ENCODE measurements at places on chromosomes 12 and 14.

GRCh38 chr12:89084751-89085150, 267.6 kb downstream of the DUSP6 start:
- DNase-seq = no peak

DNA sequence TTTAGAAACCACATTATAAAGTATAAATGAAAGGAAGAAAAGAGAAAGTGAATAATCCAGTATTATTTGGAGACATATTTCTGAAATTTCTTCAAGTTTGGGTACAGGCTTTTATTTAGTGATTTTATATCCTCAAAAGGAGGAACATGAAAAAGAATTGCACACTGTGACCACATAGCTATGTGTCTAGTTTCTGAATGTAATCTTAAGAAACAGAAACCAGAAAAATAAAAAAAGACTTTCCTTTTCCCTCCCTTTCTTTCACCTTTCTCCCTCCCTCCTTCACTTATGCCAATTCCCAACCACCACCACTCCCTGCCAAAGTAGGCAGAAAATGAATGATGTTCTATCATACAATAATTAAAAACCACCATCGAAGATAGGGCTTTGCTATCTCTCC, 189.6 kb downstream of the PRKD1 start:
- no peak for DNase-seq

DNA sequence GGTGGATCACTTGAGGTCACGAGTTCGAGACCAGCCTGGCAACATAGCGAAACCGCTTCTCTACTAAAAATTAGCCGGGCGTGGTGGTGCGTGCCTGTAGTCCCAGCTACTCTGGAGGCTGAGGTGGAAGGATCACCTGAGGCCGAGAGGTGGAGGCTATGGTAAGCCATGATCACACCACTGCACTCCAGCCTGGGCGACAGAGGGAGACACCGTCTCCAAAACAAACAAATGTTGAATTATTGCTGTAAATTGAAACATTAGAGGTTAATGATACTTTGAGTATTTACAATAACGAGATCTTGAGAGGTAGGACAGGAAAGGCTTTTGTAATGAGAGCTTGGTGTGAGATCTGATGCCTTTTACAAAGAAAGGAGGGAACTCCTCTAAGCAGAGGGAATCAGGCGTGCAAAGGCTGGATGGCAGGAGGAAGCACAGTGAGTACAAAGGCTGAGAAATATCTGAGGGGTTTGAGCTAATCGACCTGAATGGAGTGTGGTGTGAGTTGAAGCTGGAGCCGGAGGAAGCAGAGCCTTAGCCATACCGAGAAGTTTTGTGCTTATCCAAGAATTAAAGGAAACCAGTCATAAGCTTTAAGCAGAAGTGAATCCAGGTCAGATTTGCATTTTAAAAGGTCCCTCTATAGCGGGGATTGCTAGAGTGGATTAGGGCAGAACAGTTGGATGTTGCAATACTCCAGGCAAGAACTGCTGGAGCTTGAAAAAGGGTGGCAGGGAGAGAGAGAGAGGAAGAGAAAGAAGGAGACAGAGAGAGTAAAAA, 1.1 kb downstream of the RHNO1 start:
- DNase-seq = no peak

GRCh38 chr12:115962216-115962615, 315.3 kb downstream of the MED13L start:
- no peak for DNase-seq

DNA sequence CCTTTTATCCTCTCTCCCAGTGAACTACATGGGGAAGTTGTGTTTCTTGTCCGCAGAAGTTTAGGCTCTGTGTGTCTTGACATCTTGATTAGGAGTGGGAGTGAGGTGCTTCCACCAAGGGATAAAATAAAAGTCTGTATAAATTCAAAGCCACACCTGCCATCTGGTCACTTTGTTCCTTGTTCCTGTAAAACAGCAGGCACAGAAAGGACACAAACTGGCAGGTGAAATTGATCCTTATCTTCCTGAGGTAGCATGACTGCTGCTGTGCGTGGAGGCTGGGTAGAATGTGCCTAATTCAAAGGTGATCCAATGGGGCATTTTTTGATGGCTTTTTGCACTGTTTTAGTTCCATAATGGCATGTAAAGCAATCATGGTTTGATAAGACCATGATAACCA, 104.3 kb upstream of the KITLG start:
- no peak for DNase-seq

GRCh38 chr12:89525305-89525823, 483 bp downstream of the POC1B start:
- DNase-seq = peak; percentile 68

DNA sequence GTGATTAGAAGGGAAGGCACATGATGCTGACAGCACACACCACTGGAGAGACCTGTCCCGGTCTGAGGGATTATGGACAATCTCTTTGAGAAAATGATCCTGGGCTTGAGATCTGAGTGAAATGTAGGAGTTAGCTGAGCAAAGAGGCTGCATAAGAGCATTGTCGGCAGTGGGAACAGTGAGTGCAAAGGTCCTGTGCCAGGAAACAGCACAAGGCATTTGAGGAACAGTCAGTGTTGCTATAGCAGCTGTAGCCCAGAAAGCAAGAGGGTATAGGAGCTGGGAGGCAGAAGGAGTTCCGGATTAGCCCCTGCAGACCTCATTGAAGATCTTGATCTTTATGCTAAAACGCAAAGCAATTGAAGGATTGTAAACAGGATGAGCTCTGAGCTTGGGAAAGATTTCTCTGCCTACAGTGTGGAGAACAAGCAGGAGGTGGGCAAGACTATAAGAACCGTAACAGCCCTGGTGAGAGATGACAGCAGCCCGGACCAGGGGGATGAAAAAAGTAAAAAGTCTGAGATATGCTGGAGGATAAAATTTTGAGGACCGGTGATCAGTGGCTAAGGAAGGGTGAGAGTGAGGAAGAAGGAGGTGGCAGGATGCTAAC, 28.5 kb downstream of the CFL2 start:
- no peak for DNase-seq

- no peak for DNase-seq
Observed at GRCh38 chr14:68576031-68576430, 216.8 kb downstream of the ZFP36L1 start.

GRCh38 chr12:75317784-75318183, 12.3 kb downstream of the CAPS2 start:
- DNase-seq = no peak

- no peak for DNase-seq
Observed at GRCh38 chr12:121892673-121893561, 4.3 kb downstream of the PSMD9 start.

DNA sequence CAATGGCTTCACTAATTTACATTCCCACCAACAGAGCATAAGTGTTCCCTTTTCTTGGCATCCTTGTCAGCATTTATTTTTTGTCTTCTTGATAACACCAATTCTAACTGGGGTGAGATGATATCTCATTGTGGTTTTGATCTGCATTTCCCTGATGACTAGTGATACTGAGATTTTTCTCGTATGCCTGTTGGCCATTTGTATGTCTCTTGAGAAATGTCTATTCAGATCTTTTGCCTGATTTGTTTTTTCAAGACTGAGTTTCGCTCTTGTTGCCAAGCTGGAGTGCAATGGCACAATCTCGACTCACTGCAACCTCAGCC, 4.7 kb upstream of the PLD4 start:
- no peak for DNase-seq

GRCh38 chr12:55017416-55017925, 2.3 kb upstream of the NEUROD4 start:
- DNase-seq = no peak

- no peak for DNase-seq
Observed at GRCh38 chr12:88437226-88437625, 143.0 kb downstream of the KITLG start.

DNA sequence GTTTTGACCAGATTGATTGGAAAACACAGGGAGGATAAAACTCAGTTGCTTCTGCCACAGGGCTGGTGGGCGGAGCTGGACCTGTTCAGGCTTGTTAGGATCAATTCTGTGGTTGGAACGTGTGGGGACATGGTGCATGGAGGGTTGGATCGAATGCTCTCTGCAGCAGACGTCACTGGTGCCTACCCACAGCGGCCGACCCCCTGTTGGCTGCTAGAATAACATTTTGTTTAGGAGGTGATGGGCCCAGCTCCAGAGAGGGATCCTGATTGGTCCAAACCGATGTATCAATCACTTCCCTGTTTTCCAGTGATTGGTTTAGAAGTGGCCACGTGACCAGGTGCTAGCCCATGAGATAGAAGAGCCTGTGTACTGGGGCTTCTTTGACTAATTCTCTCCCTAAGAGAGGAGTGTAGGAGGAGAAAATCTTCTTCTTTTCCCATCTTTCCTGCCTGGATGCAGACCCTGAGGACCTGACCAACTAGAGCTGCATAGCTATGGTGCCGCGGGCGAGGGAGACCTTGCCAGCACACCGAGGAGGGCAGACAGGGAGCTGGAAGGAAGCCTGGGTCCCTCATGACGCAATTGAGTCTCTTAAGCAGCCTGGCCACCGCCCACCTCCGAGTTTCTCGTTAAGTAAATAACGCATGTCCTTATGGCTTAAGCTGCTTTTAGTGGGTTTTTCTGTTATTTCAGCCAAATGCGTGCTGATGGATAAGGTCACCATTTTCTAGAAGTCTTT, 163.5 kb downstream of the AACS start:
- DNase-seq = no peak

DNA sequence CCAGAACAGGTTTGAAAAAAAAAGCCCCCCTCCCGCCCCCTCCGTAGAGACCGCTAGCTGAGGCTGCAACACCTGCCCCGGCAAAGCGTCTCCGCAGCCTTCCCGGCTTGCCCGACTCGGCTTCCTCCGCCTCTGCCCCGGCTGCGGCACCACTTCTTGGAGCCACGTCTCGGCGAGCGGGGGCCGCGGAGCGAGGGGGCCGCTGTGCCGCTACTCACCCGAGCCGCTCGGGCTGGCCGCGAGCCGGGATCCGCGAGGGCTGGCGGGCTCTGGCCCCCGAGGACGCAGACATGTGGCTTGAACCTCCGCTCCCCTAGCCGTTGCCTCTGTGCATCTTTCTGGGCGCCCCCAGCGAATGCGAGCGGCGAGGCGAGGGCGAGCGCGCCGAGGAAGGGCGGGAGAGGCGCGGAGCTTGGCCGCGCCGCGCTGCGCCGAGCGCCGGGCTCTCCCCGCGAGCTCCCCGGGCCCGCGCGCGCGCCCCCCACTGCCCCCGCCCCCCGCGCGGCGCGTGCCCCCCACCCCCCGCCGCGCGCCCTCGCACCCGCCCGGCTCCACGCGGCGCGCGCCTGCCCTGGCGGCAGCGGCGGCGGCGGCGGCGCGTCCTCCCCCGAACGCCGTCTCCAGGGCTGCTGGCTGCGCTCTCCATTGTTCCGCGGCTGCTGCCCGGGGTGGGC, 249.5 kb downstream of the APAF1 start:
- DNase-seq = peak; percentile 10

DNA sequence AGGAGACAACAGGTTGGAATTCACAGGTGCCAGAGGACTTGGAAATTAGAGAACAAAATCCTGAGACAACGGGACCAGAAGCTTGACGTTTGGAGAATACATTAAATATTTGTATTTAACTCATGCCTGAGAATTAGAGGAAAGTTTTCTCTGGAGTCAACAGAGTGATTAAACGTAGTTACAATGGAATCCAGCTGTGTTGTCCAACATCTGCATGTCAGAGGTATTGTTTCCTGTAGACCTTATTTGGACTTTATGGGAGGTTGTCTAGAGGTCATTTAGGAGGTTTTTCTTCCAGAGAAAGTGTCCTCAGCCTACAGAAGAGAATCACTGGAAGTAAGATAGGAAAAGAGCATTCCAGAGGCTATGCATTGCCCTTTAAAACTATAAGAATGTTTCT, 45.1 kb upstream of the RERGL start:
- no peak for DNase-seq

DNA sequence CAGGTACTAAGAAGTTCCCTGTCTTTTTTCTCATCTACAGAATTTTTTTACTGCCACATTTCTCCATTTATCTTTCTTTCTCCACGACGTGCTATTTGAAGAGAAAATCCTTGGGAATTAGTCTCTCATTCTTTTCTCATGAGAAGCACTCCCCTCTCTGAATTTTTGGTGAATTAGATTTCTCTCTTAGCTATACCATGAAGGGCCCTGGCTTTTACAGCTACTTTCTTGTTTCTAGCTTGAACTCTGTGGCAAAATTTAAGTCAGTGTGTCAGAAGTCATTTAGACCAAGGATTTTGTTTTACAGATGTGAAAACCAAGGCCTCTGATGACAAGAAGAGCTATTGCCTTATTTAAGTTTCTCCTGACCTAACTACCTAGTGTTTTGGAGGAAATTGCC, 213.1 kb downstream of the AEBP2 start:
- no peak for DNase-seq

DNA sequence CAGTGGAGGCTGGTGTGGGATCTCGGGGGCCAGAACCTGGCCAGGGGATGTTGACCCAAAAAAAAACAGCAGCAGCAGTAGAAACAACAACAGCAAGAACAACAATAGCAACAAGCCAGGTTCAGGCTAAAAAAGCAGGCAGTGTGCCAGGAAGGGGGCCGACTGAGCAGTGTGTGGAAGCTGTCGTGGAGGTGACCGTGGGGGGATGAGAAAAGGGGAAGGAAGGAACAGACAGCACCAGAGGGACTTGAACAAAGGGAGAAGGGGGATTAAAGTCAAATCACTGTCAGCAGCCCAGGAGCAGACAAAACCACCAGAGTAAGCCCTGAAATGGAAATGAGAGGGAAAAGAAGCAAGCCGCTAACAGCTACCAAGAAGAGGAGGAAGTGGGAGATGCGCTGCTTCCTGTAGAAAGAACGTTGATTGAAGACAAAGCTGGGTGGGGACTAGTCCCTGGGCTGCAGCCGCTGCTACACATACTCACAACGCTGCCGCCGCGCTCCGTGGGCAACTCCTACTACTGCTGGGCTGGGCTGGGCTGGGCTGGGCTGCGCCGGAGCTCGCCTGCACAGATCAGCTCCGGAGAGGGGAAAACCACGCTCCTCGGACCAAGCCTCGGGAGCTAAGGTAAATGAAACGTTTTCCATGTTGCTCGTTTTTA, at the start of gene GNG2:
Gene GNG2 (plus strand): TSS at position 449 of the 661 bp plus-strand sequence. CDS start 90,067 bp downstream, outside the sequence.
- peak; percentile 84 for DNase-seq

- no peak for DNase-seq
Observed at GRCh38 chr12:16789204-16789790, 183.3 kb upstream of the LMO3 start.

GRCh38 chr14:77238996-77239395, 32.0 kb downstream of the NGB start:
- no peak for DNase-seq

DNA sequence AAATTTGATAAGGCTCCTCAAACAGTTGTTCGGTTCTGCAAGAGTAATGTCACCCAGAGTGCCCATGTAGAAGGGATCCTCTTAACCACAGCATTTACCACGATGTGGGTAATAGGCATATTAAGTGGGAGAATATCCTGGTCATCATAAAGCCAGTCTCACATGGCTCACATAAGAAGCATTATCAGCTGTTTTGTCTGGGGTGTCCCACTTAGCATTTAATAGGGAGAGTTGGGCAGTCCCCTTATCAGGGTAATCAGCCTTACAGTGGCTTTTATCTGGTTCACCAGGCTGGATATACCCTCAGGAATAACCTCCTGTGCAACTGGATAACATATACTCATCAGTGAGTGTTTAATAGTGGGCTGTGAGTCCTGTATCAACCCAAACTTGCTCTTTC, 12.9 kb upstream of the TMEM263 start:
- DNase-seq = no peak

- no peak for DNase-seq
Observed at GRCh38 chr12:116982791-116983411, 72.2 kb downstream of the FBXW8 start.

- no peak for DNase-seq
Observed at GRCh38 chr14:47539031-47539461, 136.4 kb downstream of the MDGA2 start.

Measured in stimulated activated CD4-positive, alpha-beta T cell treated with anti-CD3 and anti-CD28 coated beads, Interleukin-15, amount 100 ng/mL, for 24 hours (primary cell).